GDM1 (cell line): ENCODE measurements at places on chromosomes 2 and 18.

- no peak for DNase-seq
Measured at GRCh38 chr2:172285010-172285621, 142.3 kb upstream of the ITGA6 start.

DNA sequence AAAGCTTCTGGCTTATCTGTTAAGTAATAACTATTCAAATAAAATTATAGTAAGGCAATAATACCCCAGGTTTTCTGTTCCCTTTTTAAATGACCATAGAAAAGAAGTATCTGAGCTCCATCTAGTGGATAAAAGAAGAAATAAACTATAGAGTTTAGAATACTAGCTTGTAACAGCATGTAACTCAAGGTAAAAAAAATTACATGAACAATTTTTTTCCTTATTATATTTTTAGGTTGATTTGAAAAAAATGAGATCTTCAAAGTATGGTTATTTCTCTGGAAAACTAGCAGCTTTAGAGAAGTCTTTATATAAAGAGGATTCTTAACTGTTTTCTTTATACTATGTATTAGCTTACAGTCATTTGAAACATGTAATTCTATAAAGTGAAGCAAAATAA is 58.1 kb downstream of the NCKAP1 start:
- DNase-seq, result no peak

DNA sequence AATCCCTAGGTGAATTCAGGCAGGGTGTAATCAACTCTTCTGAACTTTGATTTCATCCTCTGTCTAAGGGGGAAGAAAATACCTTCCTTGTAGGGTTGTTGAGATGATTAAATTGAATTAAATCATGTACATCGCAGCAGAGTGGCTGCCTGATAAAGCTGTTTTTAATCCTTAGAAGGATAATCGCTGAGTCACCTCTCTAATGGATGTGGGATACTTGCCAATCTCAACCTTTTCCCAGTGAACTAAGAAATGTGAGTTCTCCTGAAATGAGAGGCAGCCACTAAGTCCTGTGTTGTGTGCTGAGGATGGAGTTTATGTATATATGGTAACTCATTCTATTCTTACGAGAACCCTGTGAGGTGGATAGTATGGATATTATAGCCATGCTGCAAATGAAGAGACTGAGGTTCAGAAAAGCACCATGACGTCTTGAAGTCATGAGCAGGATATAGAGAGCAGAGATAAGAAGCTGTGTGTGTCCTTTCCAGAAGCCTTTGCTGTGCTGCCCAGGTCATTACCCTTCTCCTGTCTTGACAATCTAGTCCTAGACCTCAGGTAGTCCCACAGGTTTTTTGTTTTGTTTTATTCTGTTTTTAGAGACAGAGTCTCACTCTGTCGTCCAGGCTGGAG is 93.3 kb downstream of the HNRNPLL start:
- no peak for DNase-seq

DNA sequence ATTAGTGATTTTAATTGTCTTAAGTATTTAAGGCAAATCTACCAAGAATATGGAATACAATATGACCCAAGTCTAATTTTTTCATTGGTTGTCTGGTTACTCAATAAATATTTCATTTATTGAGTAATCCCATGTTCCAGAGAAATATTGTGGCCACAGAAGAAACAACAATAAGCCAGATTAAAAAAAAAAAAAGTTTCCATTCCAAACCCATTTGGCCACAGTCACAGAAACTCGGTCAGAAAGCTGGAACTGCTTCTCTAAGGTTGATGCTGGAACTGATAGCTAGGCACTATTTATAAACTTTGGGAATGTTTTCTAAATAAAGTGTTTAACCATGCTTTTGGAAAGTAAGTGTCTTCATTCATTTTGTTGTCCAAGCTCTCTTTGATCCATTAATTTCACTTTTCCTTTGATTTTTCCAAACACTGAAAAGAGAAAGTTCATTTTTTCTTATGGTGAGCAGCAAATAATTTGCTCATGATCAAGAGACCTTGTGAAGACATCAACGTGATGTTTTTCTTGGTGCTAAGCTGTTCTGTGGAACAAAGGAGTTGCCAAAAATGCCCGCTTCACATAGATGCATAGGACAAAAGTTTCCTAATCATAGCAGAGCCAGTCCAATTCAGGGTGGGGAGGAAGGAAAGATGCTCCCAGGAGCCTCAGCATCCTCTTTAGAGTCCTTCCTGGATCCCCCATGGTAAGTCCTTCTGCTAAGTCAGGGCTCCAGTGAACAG is 72.1 kb upstream of the CCBE1 start:
- DNase-seq, result no peak

DNA sequence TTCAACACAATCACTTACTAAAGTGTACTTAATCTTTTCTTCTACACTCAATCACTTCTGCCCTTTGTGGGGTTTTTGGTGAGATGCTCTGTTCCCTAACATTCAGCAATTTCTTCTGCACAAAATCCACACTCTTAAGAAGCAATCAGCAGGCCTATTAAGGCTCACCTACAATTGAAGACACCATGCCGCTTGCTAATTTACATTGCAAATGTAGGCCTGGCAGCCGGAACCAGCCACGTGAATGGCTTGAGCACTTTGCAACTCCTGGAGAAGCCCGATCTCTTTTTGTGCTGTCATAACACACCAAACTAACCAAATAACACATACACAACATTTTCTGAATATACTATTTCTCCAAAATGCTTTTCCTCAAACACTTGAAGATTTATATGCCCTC is 66.3 kb downstream of the NYAP2 start:
- no peak for DNase-seq

GRCh38 chr2:55152475-55153412 is 79.3 kb downstream of the CLHC1 start:
- DNase-seq, result no peak

DNA sequence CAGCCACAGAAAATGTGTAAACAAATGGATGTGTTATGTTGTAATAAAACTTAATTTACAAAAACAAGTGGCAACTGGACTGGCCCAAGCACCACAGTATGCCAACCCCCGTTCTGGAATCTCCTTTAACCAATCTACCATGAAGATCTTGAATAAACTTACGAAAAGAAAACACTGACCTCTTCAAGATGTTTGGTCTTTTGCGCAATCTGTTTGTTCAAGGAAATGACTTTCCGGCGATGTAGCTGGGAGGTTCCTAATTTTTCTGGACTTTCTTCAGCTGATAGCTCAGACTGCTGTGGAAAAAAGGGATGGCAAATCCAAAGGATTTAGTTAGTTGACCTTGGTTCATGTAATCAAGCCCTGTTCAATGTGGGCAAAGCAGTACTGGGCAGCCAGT is 55.7 kb downstream of the CCDC93 start:
- DNase-seq, result no peak

DNA sequence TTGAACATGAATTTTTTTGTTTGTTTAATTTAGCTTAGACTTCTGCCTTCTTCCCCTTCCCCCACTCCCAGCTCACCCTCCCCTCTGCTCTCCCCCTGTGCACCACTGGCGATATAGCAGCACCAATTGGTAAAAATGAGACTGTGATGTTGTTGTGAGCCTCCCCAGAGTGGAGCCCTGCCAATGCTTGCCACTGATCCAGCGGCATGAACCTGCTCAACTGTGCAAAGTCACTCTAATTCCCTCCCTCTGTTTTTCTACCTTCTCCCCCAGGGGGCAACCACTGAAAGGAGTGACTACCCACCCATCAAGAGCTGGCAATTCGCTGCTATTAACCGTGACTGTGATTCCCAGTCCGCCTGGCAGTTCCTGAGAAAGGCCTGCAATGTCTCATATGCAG is 30.2 kb downstream of the KLHL14 start:
- no peak for DNase-seq

- DNase-seq, result no peak
Measured at GRCh38 chr2:102337012-102337411, 18.6 kb upstream of the IL18R1 start.

DNA sequence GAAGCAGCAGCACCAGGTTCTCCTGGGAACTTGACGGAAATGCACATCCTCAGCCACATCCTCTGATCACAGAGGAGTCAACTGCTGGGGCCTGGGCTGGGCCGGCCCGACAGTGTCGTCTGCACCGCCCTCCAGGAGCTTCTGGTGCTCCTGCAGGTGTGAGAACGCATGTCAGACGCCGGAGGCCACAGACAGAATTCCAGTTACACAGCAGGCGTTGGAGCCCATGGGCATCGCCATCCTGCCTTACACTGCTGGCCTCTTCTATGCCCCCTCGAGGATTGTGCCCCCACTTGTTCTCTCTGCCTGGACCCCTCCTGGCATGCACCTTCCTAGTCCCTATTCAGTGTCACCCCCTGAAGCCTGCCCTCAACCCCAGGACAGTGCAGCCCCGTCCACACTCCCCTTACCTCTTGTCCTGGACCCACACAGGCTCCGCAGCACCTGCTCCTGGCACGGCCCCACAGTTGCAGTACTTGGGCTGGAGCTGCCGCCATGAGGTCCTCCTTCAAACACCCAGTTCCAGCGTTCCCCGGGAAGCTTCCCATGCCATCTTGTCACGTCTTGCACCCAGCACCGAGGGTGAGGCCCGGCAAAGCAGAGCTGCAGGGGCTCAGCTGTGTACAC is 37.5 kb downstream of the ADI1 start:
- DNase-seq, result no peak

DNA sequence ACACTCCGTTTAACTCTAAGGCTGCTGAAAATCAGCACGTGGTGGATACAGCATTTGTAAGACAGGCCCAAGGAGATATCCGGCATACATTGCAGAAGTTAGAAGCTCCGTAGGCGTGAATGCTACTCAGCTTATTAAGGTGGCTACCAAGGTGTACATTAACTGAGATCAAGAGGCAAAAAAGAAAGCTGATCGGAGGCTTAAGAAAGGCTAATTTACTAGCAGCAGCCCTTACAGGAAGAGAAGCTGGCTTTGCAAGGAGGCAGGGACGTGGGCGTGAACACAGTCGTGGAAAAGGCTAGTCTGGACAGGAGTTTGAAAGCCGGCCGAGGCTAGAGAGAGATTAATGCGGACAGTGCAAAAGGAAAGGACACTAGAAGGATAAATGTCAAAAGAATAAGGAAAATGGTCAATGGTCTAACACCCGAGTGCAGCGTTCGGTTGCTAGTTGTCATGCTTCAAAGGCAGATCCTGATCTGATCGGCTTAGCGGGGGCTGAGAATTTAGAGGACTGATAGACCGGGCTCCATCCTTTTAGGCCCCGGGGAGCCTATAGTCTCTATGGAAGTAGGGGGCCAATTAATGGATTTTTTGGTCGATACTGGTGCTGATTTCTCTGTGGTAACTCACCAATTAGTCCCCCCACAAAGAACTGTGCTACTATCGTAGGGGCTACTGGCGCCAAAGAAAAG is 45.6 kb upstream of the SELENOI start:
- DNase-seq, result no peak

DNA sequence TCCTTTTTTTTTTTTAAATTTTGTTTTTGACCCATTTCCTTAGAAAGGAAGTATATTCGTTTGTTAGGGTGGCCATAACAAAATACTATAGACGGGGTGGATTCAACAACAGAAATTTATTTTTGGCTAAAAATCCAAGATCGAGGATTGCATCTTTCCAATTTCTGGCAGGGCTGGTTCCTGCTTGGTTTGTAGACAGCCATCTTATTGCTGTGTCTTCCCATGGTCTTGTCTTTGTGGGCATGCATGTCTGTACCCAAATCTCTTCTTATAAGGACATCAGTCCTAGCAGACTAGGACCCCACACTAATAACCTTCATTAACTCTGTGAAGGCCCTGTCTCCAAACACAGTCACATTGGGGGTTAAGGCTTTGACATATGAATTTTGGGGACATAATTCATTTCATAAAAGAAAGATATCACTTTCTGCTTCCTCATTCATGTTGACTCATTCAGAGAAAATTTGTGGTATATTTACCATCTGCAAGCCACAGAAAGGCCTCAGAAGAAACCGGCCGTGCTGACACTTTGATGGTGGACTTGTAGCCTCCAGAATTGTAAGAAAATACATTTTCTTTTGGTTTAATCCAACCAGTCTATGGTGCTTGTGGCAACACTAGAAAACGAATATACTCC is 262.1 kb downstream of the LPIN1 start:
- no peak for DNase-seq

- no peak for DNase-seq
Measured at GRCh38 chr18:71221405-71221804, 932.6 kb downstream of the SOCS6 start.

- DNase-seq, result no peak
Measured at GRCh38 chr18:486929-487740, 13.4 kb downstream of the COLEC12 start.

DNA sequence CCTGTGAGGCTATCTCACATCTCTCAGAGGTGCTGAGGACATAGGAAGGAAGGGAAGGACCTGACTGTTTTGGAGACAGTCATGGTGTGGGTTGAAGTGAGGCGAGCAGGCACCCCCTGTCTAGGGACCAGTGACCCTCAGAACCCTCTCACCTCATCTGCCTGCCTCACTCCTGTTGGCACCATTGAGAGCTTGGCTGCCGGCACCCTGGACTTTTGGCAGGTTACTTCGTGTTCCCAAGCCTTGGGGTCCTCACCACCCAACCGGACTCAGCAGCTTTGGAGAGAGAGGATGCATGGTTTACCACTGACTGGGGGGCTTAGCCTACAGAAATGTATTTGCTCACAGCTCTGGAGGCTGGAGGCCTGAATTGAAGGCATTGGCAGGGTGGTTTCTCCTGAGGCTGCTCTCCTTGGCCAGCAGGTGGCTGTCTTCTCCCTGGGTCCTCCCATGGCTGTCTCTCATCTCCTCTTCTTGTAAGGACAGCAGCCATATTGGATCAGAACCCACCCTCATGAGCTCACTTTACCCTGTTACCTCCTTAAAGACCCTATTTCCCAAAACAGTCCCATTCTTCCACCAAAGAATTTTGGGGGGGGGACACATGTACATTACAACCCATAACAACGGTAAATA is 142.0 kb downstream of the TSN start:
- DNase-seq, result no peak

GRCh38 chr2:141554810-141555209 is 576.0 kb downstream of the LRP1B start:
- peak; percentile 58 for DNase-seq

- DNase-seq, result no peak
Measured at GRCh38 chr2:41199334-41199733, 747.4 kb upstream of the SLC8A1 start.

GRCh38 chr2:101502095-101502494 is 27.2 kb upstream of the RFX8 start:
- no peak for DNase-seq

DNA sequence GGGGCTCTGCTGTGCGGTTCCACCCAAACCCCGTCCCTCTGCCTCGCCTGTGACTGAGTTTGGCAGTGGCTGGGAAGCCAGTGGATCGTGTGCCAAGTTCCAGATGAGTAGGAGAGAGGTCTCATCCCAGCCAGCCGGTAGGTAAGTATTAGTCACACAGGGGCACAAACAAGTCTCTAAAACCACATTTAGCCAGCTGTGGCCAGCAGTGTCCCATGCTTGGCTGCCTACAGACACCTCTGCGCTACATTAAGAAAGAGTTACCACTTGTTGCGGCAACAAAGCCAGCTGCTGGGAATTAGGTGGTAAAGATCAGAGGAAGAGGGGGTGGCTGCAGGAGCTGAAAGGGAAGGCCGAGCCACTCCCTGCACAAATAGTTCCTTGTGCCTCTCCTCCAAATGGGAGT is 81.2 kb downstream of the GATA6 start:
- no peak for DNase-seq

DNA sequence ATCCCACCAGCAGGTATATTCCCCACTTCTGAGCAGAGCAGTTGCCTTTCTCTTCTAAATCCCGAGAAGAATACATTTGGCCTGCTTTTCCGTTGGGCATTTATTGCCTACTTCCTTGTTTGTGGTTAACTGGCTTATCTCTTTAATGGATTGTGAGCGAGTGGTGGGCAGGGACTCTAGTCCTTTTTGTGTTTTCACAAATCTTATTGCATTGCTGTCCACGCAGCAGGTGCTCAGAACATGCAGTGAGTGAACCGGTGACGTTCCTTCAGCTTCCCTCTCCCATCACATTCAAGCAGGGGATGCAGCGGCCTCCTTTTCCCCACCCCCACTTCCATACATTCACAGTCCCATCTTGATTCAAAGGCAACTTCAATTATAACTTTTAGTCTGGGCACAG is 28.9 kb upstream of the GAREM2 start:
- DNase-seq, result no peak
